CD4-positive, alpha-beta T cell treated with Interleukin-2 at 100 ng/mL for 4 hours (primary cell): ENCODE measurements at places on chromosomes 11 and 22.
A peak's percentile ranks its signal among the peaks of the same experiment; 100 is the strongest.

- DNase-seq, result no peak
These were observed 38.2 kb downstream of the RPUSD4 start for GRCh38 chr11:126173257-126173656.

DNA sequence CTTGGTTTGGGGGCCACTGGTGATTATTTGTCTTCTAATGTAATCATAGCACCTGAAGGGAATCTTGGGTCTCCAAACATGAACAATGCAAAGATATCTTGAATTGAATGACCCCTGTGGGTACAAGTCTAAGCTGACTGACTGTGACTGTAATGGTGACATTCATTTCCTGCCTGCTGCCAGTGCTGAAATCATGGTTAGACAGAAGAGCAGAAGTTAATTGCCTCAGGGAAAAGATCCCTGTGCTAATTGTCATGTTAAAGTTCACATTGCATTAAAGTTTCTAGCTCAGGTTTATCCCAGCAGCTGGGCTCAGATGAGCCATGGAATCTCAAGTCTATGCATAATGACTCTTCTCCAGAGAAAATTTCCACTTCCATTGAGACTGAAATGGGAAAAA is 772.0 kb downstream of the ETS1 start:
- DNase-seq, result no peak

GRCh38 chr11:6611092-6611962 is 689 bp downstream of the TAF10 start:
- DNase-seq, result peak; percentile 26

DNA sequence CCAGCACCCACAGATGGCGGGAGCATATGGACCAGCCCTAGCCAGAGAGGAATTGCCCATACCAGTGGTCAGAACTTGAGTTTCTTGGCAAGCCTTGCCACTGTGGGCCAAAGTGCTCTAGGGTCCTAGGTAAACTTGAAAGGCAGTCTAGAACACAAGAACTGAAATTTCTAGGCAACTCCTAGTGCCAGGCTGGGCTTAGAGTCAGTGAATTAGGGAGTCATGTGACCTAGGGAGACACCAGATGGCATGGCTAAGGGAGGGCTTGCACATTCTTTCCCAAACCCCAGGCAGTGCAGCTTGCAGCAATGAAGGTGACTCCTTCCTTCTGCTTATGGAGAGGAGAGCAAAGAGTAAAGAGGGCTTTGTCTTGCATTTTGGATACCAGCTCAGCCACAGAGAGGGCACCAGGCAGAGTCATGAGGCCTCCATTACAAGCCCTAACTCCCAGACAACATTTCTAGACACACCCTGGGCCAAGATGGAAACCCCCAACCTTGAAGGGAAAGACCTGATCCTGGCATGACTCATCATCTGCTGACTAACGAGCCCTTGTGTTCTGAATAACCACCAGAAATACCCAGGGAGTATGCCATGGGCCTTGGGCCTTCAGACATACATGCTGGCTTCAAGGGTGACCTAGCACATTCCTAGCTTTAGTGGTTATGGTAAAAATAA is 19.2 kb upstream of the OR56A3 start:
- no peak for DNase-seq

DNA sequence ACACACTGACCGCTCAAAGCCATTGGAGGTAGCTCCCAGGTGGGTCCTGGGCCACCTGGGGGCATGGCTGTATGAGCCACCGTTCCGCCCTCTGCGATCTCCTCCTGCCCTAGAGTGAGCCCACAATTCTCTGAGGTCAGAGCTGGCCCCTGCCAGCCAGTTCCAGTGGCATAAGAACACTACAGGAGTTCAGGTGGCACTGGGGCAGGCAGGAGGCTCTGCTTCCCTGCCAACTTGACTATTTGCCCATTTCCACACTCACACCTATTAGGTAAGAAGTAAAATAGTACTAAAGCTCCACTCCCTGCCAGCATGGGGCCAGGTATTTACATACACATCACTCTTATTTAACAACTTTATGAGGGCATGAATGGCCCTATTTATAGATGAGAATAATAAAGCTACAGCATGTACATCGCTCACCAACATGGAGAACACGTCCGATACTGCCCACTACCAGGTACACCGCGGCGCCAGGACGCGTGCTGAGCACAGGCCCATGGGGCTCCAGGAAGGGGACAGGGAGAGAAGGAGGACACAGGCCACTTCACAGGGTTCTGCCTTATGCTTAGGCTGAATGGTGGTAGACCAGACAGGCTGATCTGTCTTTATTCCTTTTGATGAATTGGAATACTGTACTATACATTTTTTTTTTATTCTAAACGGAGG is 26.2 kb downstream of the PISD start:
- DNase-seq, result no peak

- DNase-seq, result no peak
These were observed 23.0 kb downstream of the LARGE2 start for GRCh38 chr11:45945397-45945999.

GRCh38 chr11:69839516-69839915 is 20.3 kb upstream of the FGF3 start:
- no peak for DNase-seq

DNA sequence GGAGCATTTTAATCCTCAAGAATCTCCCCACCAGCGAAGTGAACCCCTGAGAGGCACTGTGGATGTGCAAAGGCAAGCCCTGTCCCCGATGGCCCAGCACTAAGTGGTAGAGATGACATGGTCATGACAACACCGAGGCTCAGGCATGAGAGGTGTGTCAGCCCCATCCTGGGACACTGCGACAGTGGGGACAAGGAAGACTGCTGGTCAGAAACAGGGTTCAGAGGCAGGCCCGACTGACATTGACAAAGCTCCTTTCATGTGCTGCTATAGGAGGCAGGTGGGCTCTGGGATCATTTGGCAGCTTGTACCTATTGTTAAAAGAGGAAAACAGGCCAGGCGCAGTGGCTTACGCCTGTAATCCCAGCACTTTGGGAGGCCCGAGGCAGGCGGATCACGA is 54.3 kb upstream of the MYEOV start:
- DNase-seq, result no peak

DNA sequence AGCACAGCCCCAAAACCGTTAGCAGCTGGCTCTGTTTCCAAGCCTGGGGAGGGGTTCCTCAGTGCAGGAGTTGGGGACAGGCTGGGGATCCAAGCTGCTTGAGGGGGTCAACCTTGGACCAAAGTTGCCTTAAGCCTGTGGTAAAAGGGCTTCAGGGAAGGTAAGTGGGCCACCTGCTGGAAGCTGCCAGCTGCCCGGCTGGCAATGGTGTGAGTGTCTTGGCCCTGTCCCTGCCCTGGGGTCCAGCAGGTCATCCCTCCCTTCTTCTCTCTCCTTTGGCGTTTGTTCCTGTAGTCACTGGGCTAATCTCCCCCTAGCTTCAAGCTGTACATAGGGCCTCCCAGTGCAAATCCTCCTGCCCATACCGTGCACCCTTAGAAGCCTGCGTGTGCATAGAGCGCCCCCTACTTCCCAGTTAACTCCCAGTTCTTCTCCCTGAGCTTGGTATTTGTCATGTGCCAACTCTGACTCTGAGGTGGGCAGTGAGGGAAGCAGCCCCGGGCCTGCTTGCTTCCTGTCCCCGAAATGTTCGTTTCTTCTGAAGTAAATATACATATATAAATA is 4.4 kb downstream of the TMEM258 start:
- no peak for DNase-seq
